ENCODE measurements at places on chromosomes 4 and X. TPM values are rescaled to one million over a fixed set of nuclear protein-coding genes. Genes with fewer than 3 reads are reported as not detected.

GRCh38 chrX:154397888-154398667, at the start of gene RPL10:
TSS of gene RPL10 (plus strand) at chrX:154398377. CDS start at chrX:154398520, 143 bp downstream.
- DNase-seq: peak; percentile 98
- peaks cover 9% of the 10 kb centered on the region for H3K4me1 ChIP-seq
- peak within 1 kb of the TSS; percentile 98 for H3K27ac ChIP-seq
- H3K4me3 ChIP-seq: peak within 1 kb of the TSS; percentile 75
- no peaks in the 10 kb centered on the region for H3K27me3 ChIP-seq

Gene GAGE12J
- total RNA-seq: not detected

DNA sequence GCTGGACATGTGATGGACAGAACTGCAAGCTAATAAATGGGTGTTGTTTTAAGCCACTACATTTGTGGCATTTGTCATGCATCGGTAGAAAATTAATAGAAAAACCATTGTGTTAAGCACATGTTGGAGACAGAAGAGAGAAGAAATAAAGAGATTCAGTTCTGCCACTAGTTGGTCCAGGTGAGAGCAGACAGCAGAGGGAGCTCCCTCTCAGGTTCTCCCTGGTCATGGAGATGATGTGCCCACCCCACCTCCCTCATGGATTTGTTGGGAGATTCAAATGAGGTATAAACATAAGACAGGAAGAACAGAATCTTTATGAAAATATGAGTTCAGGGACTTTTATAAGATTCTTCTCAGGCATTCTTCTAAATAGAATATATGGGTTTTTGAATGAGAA, 36.8 kb upstream of the OCIAD2 start:
- H3K4me1 ChIP-seq: peaks cover 4% of the 10 kb centered on the region
- H3K36me3 ChIP-seq: no peaks in the 10 kb centered on the region
- no peak overlapping the region for H3K4me3 ChIP-seq

Gene CT45A5
- not detected for total RNA-seq

DNA sequence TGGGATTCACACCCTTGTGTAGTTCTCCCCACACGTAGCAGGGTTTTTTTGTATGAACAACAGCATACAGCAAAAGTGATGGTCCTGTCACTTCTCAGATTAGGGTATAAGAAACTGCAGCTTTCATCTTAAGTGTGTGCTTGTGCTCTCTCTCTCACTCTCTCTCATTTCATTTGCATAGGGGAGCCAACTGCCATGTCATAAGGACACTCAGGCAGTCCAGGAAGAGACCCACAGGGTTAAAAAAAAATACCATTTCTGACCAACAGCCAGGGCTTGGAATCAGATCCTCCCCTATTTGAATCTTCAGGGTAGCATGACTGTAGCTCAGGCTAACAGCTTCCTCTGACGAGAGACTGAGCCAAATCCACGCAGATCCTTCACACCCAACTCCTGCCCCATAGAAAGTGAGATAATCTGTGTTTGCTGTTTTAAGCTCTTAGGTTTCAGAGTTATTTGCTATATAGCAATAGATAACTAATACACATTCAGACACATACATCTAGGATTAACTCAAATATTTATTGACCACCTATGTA, 331.2 kb downstream of the PAPSS1 start:
- no peaks in the 10 kb centered on the region for H3K36me3 ChIP-seq
- H3K27ac ChIP-seq: no peak overlapping the region
- no peak for DNase-seq
- H3K4me1 ChIP-seq: no peaks in the 10 kb centered on the region
- no peak overlapping the region for H3K4me3 ChIP-seq
- no peaks in the 10 kb centered on the region for H3K27me3 ChIP-seq

Gene CENPVL2
- not detected for total RNA-seq

- H3K27ac ChIP-seq: no peak overlapping the region
- no peaks in the 10 kb centered on the region for H3K27me3 ChIP-seq
- no peak overlapping the region for H3K4me3 ChIP-seq
- DNase-seq: peak; percentile 81
- no peaks in the 10 kb centered on the region for H3K36me3 ChIP-seq
Observed at GRCh38 chrX:140766024-140766611, 56.6 kb downstream of the LINC00632 start.

DNA sequence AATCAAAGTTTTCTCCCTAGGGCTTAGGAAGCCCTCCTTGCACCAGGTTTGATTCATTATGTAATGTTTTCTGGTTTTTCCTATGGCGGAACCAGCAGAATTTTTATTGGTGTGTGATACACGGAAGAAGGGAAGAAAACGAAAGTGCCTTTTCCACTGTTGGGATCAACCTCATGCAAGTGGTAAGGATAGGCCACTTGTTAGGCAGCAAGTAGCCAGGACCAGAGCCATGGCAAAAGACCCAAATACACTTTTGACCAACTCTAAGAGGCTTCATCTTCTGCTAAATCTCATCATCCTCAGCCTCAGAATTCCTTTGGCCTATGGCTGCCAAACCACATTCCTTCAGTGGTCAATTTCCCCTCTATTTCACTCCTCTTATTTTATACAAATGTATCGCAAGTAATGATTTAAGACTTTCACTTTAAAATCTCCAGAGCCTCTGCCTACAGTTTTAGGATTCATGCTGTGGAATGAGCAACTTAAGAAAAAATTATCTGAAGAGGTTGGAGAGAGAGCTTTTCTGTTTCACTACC, 21.2 kb downstream of the PPAT start:
- H3K27ac ChIP-seq: no peak overlapping the region
- H3K4me1 ChIP-seq: no peaks in the 10 kb centered on the region
- no peaks in the 10 kb centered on the region for H3K27me3 ChIP-seq

GRCh38 chr4:182826391-182826790, 90.8 kb downstream of the DCTD start:
- no peak overlapping the region for H3K4me3 ChIP-seq
- H3K27me3 ChIP-seq: no peaks in the 10 kb centered on the region
- no peaks in the 10 kb centered on the region for H3K36me3 ChIP-seq
- no peaks in the 10 kb centered on the region for H3K4me1 ChIP-seq
- no peak overlapping the region for H3K27ac ChIP-seq

- H3K4me3 ChIP-seq: no peak overlapping the region
- H3K36me3 ChIP-seq: no peaks in the 10 kb centered on the region
- no peaks in the 10 kb centered on the region for H3K27me3 ChIP-seq
- no peaks in the 10 kb centered on the region for H3K4me1 ChIP-seq
- no peak overlapping the region for H3K27ac ChIP-seq
- no peak for DNase-seq
Observed at GRCh38 chr4:104248726-104249125, 246.0 kb downstream of the CXXC4 start.

- H3K27ac ChIP-seq: peak overlapping the region; percentile 56
- H3K4me3 ChIP-seq: no peak overlapping the region
- H3K27me3 ChIP-seq: no peaks in the 10 kb centered on the region
- no peak for DNase-seq
- H3K36me3 ChIP-seq: peaks cover 21% of the 10 kb centered on the region
Observed at GRCh38 chr4:184421533-184422155, 52.7 kb downstream of the IRF2 start.

GRCh38 chr4:105194328-105195231, 47.9 kb downstream of the TET2 start:
- H3K4me3 ChIP-seq: no peak overlapping the region
- peaks cover 46% of the 10 kb centered on the region for H3K4me1 ChIP-seq
- no peaks in the 10 kb centered on the region for H3K27me3 ChIP-seq
- no peak overlapping the region for H3K27ac ChIP-seq

DNA sequence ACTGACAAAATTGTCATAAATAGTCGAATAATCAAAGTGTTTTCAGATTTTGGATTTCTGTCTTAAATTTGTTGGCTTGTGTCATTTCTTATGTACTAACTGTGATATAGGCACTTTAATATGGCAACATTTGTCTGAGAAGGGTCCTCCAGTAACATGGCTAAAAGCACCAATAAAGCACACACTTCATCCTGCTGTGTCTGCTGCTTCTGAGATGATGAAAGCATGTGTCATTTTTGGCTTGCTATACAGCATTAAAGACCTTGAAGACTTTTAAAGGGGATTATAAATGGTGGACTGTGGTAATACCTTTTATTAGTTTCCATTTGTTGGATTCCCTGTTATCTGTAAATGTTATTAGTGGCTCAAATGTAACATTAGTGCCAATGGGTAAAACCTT, 551.8 kb upstream of the GRID2 start:
- no peak overlapping the region for H3K27ac ChIP-seq
- no peaks in the 10 kb centered on the region for H3K27me3 ChIP-seq
- no peak overlapping the region for H3K4me3 ChIP-seq
- H3K36me3 ChIP-seq: no peaks in the 10 kb centered on the region

GRCh38 chrX:39767446-39767845, 330.3 kb downstream of the BCOR start:
- no peaks in the 10 kb centered on the region for H3K36me3 ChIP-seq
- DNase-seq: no peak
- no peak overlapping the region for H3K4me3 ChIP-seq
- no peak overlapping the region for H3K27ac ChIP-seq
- H3K27me3 ChIP-seq: no peaks in the 10 kb centered on the region

Gene CXorf51B
- total RNA-seq: not detected

DNA sequence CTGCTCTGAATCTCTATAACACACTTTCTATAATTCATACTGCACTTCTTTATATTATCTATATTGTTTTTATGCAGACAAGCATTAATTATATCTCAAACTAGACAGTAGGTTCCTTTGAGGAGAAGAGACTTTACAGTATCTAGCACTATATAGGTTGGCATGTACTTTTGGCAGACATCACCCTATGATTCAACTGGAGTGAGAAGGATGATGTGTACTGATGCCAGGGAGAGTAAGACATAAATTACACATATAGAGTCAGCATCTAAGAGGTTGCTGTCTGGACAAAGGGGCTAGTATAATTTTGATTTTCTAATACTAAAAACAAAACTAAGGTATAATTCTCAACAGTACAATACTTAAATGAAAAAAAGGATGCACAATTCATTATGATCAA, 5.1 kb upstream of the RBM41 start:
- no peaks in the 10 kb centered on the region for H3K27me3 ChIP-seq
- H3K4me1 ChIP-seq: no peaks in the 10 kb centered on the region
- no peak for DNase-seq
- H3K4me3 ChIP-seq: no peak overlapping the region
- H3K27ac ChIP-seq: no peak overlapping the region

Gene CT83
- total RNA-seq: not detected

GRCh38 chrX:40746521-40746920, 11.2 kb upstream of the MED14 start:
- H3K27ac ChIP-seq: no peak overlapping the region
- H3K4me3 ChIP-seq: no peak overlapping the region
- no peaks in the 10 kb centered on the region for H3K27me3 ChIP-seq
- DNase-seq: no peak
- H3K36me3 ChIP-seq: no peaks in the 10 kb centered on the region
- H3K4me1 ChIP-seq: peaks cover 8% of the 10 kb centered on the region

DNA sequence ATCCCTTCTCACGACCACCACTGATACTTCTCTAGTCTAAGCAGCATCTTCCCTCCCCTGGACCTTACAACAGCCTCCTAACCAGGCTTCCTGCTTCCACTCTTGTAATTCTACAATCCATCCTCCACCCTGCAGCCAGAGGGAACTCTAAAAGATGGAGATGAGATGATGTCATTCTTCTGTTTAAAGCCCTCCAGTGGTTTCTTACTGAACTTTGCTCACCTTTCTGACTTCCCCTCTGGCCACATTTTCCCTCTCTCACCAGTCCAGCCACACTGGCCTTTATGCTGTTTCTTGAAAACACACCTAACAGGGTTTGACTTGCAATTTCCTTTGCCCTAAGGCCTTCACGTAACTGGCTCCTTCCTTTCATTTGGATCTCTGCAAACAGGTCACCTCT, 191.4 kb upstream of the NHS start:
- H3K36me3 ChIP-seq: no peaks in the 10 kb centered on the region
- no peak overlapping the region for H3K4me3 ChIP-seq
- no peak overlapping the region for H3K27ac ChIP-seq
- no peaks in the 10 kb centered on the region for H3K4me1 ChIP-seq
- no peak for DNase-seq

Gene HEPH
- 16.5 TPM for total RNA-seq

DNA sequence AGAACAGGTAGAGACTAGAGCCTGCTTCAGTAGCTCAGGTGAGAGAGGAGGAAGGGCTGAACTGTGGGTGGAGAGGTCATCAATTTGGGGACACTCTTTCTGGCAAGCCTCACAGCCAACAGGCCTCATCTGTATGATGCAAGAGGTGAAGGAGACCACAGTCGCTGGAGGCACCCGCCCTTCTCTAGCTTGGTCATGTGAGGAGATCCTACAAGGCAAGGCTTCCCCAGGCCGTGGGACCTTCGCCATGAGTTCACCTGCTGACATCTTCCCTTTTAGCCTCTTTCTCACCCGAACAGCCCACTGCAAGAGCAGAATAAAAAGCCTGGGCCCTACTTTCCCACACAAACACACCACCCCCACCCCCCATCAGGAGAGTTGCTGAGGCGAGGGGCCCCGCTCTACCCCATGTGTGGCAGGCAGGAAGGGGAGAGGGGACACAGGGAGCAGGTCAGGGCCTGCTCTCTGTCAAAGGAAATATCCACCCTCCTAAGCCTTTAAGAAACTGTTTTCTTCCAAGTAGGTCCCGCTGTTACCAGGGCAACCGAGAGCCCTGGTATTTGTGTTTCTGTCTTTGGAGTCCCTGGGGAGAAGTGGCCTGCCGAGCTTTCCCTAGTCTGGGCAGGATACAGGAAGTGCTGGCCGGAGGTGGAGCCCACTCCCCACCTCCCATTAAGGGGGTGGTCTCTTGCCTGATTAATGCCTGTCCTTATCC, 8.1 kb downstream of the RTL5 start:
- H3K27me3 ChIP-seq: no peaks in the 10 kb centered on the region
- H3K27ac ChIP-seq: peak overlapping the region; percentile 29
- H3K4me3 ChIP-seq: no peak overlapping the region

- no peak overlapping the region for H3K27ac ChIP-seq
- H3K27me3 ChIP-seq: no peaks in the 10 kb centered on the region
Observed at GRCh38 chrX:11579636-11580600, 85.8 kb downstream of the ARHGAP6 start.

Gene GNRHR
- not detected for total RNA-seq

DNA sequence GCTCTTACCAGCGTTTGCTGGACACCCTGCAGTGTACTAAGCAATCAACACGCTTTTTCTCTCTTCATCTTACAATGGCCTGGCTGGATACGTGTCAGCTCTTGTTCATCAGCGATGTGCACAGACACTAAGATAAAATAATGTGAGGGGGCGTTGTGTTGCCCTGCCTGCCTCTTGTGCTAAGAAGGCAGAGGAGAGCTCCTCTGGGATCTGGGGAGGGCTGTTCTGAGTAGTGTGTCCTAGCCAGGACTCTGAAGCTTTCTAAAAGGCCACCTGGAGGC, 49.7 kb downstream of the NELFA start:
- H3K27me3 ChIP-seq: no peaks in the 10 kb centered on the region
- H3K4me3 ChIP-seq: no peak overlapping the region
- H3K4me1 ChIP-seq: no peaks in the 10 kb centered on the region
- H3K36me3 ChIP-seq: peaks cover 97% of the 10 kb centered on the region
- no peak for DNase-seq
- H3K27ac ChIP-seq: no peak overlapping the region

- peak; percentile 41 for DNase-seq
- H3K4me3 ChIP-seq: peak overlapping the region; percentile 45
- H3K36me3 ChIP-seq: no peaks in the 10 kb centered on the region
- H3K27me3 ChIP-seq: no peaks in the 10 kb centered on the region
- no peak overlapping the region for H3K27ac ChIP-seq
Observed at GRCh38 chrX:140091125-140091886, 126.0 kb upstream of the CXorf66 start.
